HuH-7 (cell line): ENCODE measurements at places on chromosomes 2 and 18.

GRCh38 chr2:219490186-219490585 is 8.5 kb upstream of the GMPPA start:
- DNase-seq, result no peak

- DNase-seq, result no peak
Observed at GRCh38 chr2:74238879-74239278, 40.5 kb downstream of the MTHFD2 start.

DNA sequence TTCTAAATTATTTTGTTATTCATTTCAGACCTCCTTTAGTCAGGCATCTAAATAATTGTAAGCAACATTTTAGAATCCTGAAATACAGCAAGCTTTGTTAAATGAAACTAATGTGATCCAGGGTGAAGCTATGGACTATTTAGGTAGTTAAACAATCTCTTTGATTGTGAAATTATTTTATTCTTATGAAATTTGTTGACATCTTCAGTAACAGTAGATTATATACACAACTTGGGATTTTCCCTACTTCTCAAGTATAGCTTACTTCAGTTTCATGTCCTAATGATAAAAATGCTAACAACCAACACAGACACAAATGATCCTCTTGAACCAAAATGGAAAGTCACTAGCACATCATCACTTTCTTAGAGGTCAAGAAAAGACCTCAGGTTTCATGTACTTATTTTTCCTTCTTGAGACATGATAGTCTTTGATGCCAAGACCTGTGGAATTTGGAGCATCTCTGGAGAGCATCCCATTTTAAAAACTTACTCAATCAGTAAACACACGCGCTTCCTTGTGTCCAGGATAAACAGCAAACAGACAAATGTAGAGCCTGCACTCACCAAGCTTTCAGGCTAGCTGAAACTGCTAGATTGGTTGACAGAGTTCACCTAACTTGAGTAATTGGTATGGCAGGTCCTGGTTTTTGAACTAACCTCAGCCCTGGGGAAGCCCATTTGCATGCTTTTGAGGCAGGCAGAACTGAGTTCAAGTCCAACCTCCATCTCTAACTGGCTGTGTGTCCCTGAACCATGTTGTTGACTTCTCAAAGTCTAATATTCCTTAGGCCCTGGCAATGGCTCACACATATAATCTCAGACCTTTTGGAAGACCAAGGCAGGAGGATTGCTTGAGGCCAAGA is 47.8 kb downstream of the KCTD18 start:
- DNase-seq, result no peak

- DNase-seq, result peak; percentile 32
Observed at GRCh38 chr2:103959174-103960128, 894.5 kb upstream of the POU3F3 start.

GRCh38 chr2:77025714-77026113 is 496.5 kb downstream of the LRRTM4 start:
- no peak for DNase-seq

DNA sequence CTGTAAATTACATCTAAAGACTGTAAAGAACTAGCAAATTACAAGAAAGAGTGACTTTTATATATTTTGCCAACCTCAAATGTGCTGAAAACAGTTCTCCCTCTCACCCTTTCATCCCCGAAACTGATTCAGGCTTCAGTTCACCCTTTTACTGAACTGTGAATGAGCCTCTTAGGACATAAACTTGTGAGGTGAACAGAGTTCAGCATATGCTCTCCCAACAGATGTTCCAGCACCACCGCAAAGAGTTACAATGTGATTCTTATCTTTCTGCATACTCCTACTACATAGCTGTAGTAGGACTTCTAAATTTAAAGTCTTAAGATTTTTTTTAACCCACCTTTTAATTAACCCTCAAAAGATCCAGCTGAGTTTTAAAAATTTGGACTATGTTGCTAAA is 1.2 kb upstream of the ZCCHC2 start:
- DNase-seq, result no peak

GRCh38 chr2:101817481-101817880 is 120.0 kb downstream of the MAP4K4 start:
- no peak for DNase-seq

DNA sequence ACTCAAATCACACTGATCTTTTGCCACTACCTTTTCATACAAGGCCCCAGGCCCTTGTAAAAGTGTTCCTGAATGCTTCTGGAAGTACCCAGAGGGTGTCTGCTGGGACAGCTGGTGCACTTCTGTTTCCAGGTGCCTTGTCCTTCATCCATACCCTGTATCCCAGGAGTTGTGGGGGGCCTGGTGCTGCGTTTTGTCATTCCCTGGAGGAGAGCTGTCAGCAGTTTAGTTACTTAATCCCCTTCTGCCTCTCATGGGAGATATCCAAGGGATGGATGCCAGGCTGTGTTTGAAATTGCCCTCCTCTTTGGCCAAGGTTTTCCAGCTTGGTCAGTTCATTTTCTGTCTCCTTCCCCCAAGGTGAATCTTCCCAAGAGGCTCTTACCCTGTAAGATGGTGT is 158.3 kb downstream of the WDSUB1 start:
- DNase-seq, result no peak

DNA sequence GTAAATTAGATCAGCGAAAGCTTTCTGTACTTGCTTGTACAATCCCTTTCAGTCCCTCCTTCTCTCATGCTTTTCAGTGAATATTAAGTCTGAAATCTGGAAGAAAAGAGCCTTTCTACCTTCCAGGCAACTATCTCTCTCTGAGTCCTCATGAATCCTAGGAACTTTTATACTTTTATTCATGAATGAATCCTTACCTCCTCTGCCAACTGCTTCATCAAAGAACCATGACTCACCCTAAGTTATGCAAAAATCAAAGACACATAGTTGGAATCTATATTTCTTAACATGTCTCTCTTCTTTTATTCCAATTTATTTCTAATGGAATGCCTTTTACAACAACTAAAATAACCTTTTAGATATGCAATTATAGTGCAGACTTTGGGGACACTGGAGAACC is 394.2 kb downstream of the CLIP4 start:
- no peak for DNase-seq

GRCh38 chr18:74251297-74252038 is 40.3 kb downstream of the CYB5A start:
- DNase-seq, result no peak

DNA sequence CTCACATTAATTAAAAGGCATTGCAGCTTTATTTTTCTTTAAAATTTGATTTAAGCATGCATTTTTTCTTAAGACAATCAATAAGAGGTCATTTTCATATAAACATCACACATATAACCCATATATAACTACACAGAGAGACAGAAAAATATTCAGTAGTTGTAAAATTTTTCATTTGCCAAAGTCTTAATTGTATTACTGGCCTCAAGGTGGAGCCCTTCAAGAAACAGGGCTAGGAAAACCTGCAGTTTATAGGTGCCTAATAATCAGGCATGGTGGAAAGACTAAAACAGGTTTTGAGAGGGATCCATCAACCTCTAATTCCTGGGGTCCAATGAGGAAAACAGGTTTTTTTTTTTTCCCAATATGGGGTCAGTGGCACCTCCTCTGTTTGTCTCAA is 71.3 kb upstream of the ZNF804A start:
- DNase-seq, result no peak

DNA sequence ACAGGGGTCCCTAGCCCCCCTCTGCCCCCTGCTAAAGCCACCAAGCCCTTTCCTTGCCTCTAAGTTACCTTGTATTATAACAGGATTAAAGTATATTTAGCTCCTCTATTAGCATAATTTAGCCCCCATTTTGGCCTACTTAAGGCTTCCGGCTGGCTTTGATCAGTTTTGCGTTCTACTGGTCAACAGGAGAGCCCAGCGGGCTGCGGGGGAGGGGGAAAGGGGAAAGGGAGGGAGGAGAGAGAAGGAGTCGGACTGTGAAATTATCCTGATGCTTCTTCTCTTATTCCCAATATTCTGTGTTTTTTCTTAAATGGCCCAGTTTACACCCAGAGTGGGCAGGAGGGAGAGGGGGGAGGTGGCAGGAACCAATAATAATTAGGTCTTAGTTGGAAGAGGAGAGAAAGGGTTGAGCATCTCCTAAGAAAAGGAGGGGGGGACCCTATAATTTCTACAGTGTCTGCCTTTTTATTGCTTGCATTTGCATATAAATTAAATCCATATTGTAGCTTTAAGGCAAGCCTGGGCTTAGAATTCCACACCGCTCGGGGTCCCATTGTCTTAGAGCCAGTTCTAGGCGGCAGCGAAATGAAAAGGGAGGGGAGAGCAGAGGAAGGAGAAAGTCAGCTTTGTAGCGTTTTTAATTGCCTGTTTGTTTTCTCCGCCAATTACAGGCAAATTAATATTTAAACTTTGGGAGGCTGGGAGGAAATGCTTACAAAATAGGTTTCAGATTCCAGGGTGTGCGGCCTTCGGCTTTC is 39.6 kb downstream of the EN1 start:
- no peak for DNase-seq

- DNase-seq, result no peak
Observed at GRCh38 chr2:52532956-52533355, 1234.6 kb upstream of the CHAC2 start.

- DNase-seq, result peak; percentile 63
Observed at GRCh38 chr2:84878459-84878858, 2.4 kb downstream of the TRABD2A start.

DNA sequence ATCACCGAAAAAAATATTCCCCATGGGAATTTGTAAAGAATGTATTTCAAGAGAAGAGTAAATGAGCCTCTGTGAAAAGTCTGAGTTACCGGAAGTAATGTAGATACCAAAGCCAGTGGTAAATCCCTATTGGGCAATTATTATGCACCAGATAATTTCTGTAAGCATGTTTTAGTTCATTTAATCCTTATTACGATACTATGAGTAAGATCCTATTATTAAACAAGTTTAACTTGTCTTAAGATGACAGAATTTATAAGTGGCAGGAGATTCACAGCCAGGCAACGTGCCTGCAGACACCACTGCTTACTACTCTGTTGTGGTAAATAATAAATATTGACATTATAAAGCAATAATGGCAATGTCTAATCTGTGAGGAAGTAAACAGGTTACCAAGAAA is 280.8 kb upstream of the RGPD4 start:
- no peak for DNase-seq

DNA sequence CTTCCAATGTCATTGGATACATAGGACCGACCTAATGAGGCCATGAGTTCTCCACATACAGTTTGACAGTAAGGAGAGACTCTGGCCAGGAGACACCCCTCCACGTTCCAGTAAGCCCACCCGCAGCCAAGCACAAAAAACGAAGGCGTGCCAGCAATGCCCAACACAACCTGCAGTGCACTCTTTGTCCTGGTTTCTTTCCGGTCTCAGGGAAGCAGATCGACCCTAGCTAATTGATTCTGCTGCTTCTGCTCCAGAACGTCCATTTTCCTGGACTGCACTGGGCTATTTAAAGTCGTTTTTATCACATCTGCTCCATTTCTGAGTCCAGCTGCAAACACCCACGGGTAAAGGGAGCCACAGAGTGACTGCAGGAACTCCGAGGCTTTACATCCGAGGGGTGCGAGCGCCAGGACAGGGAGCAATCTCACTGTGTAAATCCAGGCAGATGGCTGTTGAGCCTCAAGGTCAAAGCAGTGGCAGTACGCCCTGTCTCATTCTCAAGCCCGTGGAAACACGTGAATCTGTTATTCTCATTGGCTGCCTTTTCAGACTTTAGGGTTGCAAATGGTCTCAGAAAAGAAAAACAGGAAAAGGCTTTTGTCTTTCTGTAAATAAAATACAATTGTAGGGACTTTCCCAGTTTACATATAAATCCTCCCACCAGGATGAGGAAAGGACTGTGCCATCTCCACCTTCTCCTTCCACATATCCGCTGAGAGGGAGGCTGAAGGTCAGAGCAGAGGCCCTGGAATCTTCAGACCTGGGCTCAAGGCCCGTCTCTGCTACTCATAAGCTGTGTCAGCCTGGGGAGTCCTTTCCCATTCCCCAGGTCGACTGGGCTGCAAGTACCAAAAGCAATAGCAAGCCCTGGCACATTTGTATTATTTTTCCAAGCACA is 40.7 kb downstream of the TMEM163 start:
- no peak for DNase-seq

DNA sequence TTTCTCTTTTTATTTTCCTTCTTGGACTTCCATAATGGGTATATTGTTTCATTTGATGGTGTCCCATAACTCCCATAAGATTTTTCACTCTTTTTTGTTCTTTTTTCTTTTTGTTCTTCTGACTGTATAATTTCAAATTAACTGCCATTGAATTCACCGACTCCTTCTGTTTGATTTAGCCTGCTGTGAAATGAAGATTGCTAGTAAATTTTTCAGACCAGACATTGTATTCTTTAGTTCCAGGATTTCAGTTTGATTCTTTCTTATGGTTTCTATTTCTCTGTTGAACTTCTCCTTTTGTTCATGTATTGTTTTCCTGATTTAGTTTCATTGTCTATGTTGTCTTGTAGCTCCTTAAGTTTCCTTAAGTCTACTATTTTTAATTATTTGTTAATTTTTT is 87.6 kb upstream of the SPOPL start:
- no peak for DNase-seq

DNA sequence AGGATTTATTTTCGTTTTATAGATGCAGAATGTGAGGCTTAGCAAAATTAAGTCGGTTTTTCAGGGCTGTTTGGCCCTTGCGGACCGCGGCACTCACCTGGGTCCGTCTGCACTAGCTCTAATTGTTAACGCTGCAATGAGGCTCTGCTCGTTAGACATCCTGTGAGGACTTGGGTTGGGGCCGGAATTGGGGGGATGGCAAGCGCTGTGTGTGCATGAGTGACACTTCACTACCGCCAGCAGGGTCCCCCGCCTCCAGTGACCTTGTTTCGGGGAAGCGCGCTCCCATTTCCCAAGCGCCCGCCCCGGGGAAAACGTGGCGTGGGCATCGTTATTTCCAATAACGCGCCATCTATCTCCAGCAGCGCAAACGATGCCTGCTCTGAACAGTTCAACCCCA is 54.2 kb downstream of the KCNG2 start:
- no peak for DNase-seq

- no peak for DNase-seq
Observed at GRCh38 chr2:223576873-223577272, 25.3 kb downstream of the SCG2 start.

DNA sequence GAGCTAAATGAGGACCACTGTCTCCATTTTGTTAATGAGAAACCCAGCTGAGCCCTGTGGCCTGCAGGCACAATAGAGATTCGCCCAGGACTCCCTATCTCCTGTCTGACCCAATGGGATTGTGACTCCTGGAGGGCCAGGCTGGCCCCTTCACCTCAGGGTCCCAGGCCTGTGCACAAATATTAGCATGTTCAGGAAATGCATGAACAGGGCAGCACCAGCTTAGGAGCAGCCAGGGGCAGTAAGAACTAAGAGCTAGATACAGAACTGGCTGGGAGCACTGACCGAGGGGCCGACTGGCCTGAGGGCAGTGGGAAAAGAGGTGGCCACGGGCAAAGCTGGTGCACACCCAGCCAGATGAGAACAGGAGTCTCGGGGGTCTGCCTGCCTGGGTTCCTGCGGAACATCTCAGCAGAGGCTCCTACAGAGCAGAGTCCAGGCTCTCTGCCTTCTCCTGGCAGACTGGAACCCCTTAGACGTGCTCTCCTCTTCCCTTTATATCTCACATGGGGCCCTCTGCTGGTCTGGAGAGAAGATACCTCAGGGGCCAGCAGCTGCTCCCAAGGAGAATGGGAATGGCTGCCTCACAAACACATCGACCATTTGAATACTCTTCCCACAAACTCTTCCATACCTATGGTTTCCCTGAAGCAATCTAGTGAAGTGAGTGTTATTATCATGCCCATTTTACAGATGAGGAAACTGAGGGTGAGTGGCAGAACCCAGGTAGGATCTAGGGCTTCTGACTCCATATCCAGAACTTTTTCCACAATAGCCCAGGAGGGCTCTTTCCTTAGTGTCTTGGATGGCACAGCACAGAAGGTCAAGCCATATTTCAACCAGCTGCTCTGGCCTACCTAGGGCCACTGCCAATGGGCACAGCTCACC is 77.6 kb upstream of the OTOF start:
- peak; percentile 55 for DNase-seq

GRCh38 chr18:7202169-7202568 is 28.7 kb upstream of the LRRC30 start:
- DNase-seq, result no peak
